Activated T-cell treated with anti-CD3 and anti-CD28 coated beads for 24 hours (primary cell): ENCODE measurements at places on chromosomes 2 and 18.

DNA sequence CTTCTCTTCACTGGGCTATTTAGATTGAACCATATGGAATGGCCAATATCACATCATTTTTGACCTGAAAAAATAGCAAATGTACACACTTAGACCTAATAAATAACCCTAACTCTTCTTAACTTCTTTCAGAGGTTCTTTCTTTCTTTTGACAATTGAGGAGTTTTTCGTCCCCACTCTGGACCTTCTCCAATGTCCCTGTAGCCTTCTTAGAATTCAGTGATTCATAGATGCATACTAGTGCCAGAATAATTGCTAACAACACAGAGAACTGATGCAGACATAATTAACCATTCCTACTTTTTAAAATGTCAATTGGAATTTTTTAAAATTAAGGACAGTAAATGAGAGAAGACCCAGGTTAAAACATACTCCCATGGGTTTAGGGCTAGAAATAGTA is 20.0 kb downstream of the DAPL1 start:
- no peak for DNase-seq

DNA sequence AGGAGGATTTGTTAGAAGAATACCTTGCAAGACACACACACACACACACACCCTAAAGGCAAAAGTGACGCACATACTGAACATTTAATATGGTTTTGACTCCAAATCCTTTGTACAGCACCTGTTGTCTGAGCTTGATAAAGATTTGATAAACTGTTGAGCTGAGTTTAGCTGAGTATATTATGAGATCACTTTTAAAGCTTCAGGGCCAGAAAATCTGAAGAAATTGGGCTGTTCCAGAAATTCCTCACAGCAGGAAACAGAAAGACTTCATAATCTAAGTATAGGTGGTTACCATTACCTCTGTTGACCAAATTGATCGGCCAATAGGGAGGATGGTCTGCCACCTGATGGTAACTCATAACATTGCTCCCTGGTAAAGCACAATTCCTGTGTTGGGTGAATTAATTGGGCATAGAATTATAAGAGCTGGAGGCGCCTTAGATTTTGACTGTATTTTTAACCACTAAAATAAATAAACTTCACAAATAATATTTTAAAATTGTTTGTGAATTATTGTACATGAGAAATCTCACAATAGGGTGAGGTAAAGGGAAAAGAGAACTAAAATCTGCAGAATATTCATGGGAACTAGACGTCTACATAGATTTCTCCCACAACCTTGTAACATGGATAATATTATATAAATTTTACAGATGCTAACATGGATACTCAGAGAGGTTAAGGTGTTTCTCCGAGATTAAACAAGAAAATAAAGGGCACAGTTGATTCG is 21.8 kb upstream of the RPIA start:
- no peak for DNase-seq

DNA sequence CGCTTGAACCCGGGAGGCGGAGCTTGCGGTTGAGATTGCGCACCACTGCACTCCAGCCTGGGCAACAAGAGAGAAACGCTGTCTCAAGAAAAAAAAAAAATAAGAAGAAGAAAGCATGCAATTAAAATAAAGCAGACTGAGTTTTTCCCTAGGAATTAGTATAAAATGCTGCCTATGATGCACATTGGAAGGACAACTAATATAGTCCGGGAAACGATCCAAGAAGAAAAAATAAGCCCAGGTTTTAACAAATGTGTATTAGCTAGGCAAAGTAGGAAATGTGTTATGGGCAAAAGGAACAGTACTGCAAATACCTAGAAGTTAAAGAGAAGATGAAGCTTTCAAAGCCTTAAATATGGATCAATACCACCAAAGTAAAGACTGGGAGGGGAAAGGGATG is 64.0 kb downstream of the SPIRE1 start:
- no peak for DNase-seq

DNA sequence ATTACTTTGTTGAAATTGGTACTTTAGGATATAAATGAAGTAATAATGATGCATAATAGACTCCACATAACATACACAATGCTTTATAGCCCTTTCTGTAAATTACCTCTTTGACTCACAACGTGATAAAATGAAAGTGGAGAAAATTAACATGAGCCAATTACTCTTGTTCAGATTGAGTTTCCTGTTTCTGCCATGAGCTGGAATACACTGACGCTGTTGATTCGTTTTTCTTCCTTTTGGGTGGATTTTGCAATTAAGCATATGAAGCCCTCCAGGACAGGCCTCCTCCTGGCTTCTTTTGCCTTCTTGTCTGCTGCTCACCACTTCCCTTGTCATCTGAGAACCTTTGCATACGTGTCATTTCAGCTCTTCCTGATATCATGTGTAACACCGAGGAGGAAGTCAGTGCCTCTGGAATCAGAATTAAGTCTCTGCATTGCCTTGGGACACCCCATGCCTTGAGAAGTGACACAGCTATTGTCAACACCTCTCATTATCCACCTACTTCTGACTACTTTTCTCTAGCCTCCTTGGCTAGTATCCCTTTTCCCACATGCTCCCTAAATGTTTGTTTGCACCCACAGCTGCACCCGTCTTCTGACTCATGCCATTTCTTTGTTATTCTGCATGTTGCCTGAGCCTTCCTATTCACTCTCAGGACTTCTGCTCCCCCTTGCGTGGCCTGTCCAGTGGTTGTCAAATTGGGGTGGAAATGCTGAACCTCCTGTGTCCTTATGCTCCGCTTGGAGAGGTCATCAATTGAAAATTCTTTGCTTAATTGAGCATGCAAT is 134.1 kb downstream of the FMNL2 start:
- no peak for DNase-seq

- no peak for DNase-seq
Observed at GRCh38 chr2:99461828-99462483, 27.9 kb downstream of the REV1 start.

DNA sequence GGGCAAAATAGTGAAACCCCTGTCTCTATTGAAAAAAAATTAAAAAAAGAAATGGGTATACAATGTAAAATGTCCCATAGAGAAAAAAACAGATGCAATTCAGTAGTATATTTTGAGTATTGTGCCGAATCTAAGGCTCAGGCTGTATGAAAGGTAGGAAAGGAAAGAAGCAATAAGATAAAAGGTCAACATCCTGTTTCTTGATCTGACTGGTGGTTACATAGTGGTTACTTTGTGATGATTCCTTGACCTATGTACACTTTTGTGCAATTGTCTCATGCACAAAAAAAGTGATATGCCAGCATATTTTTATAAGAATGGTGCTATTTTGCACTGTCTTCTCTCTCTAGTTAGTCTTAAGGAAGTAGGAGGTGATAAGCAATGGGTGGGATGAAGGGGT is 1333.7 kb upstream of the TMEFF2 start:
- no peak for DNase-seq

GRCh38 chr2:218223046-218223445 is 6.1 kb downstream of the ARPC2 start:
- DNase-seq: no peak

DNA sequence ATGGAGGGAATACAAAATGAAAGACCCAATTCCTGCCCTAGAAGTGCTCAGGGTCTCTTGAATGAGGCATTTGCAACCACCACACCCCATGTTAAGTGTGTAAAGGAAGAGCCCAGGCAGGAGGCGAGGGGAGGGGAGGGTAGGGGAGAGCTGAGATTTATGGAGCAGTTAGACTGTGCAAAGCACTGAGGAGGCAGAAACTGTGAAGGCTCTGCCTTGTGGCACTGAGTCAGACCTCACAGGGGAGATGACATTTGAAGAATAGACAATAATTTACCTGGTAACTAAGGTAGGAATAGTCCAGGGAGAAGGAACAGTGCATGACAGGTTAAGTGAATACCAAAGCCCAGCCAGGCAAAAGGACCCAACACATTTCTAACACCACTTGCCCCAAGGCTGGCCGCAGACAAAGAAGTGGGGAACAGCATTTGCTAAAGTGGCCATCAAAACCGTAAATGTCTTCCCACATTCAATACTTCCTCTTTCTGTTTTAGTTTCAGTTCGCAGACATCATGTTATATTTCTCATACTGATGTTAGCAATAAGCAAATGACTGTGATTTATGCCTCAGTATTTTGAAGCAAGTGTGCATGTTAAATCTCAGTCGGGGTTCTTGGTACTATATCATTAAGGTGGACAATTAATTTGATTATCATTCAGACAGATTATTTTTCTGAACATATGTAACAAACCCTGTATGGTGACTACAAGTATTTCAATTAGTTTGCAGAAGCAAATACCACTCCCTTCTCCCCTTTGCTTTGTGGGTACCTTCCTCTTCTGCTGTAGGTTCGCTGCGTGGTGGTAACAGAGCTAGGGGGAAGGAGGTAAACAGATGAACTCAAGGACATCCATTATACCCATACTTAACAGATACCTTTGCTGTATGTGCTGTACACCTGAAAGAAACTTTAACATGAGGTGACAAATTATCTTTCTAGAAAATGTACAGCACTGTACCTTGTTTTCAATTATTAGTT is 27.5 kb downstream of the CDH20 start:
- no peak for DNase-seq
